Globus pallidus (tissue), 1 donor: ENCODE measurements at places on chromosomes 11 and 22.

- DNase-seq, result no peak
Observed at GRCh38 chr11:47216121-47216798, 1.5 kb downstream of the DDB2 start.

DNA sequence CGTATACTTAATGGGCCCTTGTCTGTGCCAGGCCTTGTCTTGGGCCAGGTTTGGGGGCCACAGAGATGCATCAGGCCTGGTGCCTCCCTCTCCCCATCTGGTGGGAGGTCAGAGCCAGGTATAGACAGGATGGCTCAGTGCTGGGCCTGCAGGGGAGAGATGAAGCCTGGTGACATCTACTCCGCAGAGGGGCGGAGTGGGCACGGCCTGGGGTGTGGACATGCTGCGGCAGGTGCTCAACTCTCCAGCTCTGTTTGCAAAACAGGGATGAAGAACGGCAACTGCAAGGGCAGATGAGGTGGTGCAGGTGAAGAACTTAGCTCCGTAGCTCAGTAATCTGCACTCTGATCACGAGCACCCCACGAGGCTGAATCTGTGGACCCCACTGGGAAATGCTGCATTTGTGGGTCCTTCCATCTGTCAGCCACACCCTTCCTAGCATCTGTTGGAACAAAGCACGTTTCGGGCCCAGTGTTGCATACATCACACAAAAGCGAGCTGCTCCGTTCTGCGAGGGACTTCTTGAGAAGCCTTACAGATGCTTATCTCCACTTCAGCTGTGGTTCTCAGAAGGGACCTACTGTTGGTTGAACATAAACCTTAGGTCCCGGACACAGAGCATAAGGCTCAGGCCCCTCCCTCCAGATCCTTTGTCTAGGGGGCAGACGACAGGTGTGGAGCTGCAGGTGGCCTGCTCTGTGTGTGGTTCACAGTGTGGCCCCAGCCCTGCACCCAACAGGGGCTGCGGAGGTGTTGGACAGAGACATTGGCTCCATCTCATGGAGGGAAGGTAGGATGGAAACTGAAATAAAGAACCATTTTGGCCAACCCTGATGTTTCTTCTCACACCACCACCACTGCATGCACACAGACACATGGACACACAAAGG lies 78.3 kb downstream of the LRRC32 start:
- no peak for DNase-seq

DNA sequence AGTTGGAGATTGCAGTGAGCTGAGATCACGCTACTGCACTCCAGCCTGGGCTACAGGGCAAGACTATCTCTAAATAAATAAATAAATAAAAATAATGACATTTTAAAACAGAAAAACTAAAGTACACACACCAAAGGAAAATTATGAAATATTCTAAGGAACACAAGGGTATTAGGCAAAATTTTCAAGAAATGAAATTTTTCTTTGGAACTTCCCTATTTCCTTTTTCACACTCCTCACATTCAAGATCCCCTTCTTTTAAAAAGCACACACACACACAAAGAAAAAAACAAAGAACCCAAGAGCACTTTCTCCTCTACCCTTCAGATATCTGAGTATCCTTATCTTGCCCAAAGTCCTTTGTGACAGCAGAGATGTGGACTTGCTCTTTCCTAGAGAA lies 92.8 kb downstream of the CCDC73 start:
- no peak for DNase-seq

DNA sequence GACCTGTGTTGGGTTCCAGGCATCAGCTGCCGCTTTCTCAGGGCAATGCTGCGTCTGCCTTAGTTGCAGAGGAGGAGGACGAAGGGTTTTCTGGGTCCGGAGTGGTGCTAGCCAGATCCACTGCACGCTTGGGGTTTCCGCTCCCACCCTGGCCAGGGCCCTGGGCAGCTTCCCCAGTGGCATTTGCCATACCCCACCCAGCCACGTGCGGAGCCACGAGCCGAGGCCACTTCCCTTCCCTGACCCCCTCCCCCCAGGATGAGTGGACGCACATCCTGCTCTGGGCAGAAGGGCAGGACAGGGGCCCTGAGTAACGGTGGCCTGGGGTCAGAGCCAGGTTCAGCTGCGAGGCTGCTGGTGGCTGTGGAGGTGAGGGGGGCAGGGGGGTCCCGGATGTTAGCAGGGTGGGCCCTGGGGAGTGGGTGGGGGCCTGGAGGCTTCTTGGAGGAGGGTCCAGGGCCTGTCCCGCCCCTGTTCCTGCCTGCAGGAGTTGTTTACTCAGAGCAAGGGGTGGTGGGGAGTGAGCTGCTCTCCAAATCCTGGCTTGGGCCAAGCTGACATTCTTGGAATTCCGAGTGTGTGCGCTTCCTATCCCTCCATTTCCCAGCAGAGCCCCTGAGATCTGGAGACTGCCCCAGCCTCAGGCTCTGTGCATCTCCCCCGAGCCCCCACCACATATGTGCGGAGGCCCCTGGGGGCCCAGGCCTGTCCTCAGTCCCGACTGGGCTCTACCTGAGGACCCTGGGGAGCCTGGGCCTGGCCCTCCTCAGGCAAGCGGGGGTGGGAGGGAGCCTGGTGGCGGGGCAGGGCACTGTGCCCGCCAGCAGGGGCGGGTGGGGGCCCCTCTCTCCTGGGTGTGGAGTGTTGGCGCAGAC lies 1.4 kb downstream of the TSPAN4 start:
- no peak for DNase-seq

DNA sequence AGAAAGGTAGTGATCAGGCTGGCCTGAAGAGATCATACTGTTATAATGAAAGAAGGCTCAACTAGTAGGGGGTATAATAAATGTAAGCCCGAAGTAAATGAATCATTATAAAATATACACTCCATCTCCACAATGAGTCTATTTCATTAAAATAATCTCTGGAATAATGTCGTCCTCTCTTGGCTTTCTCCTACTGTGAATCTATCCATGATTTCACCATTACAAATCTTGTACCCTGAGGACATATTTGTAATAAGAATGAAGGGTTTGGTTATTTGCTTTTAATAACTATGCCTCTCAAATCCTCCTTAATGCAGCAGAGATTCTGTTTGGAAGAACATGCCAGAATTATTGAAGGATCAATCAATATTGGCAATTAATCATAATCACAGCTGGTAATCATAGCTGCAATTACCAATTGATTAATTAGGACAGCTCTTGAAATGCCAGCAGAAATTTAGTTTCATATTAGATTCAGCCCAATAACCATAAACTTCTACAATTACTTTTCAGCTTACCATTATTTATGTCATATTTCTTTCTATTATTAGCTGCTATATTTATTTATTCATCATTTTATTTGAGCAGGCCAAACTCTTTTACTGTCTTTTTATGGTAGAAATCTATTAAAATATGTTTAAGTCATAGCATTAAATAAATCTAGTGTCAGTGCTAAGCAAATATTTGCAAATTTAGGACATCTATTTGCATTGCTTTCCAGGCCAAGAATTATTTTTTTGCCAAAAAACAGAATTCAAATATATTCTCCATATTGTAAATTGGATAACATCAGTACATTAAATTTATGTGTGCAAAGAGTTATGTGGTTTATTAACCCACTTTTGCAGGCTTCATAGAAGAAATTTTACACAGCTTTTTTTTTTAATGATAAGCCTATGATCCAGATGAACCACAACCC lies 588.4 kb upstream of the LRRC4C start:
- no peak for DNase-seq

DNA sequence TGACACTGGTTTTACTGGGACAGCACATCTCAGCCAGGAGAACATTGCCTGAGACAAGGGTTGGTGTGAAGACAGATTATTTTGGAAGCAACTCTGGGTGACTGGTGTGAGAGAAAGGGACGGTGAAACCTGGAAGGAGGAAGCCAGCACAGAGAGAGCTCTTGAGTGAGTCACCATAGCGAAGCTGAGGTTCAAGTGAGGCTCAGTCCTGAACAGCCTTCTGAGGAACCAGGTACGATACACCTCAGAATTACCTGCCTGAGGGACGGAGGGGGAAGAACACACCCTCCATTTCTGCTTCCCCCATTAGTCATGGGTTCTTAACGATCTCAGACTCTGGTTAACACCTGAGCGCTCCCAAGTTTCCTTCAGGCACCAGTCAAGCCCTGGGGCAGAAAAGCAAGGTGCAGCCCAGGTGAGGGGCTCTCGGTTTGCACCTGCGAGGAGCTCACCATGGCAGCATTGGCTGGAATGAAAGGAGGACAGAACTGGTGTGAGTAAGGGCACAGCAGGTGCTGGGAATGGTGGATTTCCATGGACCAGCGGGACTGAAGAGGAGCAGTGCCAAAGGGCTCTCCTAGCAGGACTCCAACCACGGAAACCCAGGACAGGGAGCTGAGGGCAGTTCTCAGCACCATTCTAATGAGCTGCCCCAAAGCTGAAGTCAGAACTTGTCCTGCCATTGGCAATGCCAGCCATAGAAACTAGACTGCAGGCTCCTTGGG lies 459.3 kb downstream of the OPCML start:
- no peak for DNase-seq

- no peak for DNase-seq
Observed at GRCh38 chr11:40274017-40274416, 1185.4 kb downstream of the LRRC4C start.

DNA sequence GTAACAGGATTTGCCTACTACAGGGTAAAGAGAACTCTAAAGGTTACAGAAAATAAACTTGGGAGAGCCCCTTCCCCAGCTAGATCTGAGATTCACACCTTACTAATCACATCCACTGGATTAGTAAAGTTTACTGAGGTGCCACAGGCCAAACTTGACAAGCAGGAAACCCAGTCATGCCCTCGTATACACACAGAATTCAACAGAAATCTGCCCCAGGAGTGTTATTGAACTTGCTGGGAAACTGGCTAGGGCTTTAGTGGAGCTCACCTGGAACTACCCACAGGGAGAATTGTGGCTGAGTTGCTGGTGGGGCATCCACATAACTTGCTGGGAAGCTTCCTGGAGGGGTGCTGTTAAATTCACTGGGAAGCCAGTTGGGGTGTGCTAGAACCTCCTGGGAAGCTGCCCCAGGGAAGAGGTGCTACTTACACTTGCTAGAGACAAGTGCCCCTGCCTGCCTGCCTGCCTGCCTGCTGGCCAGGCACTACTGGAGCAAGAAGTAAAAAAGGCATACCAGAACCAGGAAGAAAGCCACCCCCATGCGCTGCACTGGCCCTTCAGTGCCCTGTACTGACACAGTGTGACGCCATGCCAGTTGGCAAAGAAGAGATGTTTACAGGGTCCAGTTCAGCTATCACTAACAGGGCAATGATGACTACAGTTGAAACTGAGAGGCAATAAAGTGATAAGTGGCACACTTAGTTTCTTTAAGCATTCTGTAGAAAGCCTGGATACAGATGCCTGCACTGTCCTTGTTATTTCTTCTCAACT lies 106.5 kb downstream of the ALX4 start:
- DNase-seq, result no peak

DNA sequence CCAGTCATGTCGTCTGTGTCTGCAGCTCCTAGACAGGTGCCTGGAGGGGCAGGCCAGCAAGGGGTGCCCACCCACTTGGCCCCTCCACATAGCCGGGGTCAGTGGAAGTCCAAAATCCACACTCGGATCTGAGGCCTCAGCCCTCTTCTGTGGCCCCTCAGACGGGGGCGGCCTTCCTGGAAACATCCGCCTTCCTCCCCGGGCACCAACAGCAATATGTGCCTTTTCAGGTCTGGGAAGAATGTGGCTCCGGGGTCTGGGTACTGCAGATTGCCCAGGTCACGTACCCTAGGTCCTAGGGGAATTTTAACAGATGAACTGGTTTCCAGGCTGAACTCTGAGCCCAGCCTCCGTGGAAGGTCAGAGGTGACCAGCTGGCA lies 208.6 kb downstream of the CTTN start:
- DNase-seq, result no peak

DNA sequence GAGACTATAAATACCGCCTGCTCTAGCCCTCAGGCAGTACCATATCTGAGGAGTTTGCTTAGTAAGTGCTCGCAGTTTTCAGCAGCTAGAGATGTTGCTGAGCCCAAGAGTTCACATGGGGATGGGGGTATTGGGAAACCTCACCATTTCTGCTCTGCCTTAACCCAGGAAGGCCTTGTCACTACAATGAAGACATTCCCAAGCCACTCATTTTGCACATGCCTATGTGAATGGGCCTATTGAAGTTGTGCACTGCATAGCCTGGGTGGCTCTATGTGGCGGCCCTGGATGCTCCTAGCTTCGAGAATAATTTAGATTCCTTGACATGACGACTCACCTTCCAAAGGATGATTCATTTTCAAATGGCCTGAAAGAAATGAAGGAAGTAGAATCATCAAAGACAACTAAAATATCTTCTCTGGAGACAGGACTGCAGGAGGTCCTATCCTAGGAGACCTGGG lies 163.4 kb downstream of the ADAMTS15 start:
- no peak for DNase-seq

GRCh38 chr22:19396934-19397733 lies 34.4 kb downstream of the HIRA start:
- DNase-seq, result no peak

DNA sequence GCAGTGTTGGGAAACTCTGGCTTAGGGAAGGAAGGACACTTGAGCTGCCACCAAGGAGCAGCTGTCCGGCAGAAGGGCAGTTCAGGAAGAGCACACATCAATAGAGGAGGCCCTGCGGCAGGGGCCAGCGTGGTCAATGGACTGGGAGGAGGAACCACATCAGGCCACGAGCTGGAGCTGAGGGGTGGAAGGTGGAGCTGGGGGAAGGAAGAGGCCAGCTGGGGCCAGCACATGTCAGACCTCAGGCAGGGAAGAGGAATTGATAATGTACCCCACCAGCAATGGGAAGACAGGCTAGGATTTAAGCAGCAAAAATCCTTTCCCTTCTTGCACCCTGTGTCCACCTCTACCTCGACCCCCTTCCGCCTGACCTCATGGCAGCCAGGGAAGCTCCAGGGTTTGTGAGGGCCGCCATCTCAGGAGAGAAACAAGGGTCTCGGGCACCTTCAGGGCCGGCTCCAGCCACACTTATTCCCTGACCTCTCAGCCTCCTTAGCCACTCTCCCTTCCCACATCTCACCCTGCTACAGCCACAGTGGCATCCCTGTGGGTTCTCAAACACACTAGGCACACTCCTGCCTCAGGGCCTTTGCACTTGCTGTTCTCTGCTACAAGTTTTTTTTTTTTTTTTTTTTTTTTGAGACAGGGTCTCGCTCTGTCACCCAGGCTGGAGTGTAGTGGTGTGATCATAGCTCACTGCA lies 157.8 kb upstream of the GRK3 start:
- no peak for DNase-seq

DNA sequence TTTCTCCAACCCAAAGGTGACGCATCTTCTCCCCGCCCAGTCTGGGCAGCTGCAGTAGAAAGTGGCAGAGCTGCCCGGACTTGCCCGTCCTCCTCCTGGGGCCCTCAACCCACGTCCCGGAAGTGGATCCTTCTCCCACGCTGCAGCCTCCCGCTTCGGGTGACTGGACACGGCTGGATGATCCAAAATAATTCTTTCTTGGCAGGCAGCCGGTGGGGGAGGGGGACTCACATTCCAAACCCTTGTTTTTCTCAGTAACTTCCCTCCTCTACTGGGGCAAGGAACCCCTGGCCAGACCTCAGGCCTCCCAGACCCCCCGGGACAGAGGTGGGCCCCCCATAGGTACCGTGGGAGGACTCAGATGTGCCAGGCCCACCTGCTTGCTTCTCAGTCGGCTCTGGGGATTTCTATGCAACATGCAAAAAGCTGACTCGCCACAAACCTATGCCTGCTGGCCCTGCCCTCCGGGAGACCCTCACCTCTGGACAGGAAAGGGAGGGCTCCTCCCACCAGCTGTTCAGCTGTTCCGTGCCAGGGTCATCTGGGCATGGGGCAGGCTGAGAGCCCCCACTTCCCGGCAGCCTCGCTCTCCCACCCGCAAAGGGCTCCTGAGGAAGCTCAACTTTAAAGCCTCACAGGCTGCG lies 1.4 kb downstream of the PLXNB2 start:
- peak; percentile 59 for DNase-seq
